ENCODE measurements at places on chromosomes 16 and 17.

DNA sequence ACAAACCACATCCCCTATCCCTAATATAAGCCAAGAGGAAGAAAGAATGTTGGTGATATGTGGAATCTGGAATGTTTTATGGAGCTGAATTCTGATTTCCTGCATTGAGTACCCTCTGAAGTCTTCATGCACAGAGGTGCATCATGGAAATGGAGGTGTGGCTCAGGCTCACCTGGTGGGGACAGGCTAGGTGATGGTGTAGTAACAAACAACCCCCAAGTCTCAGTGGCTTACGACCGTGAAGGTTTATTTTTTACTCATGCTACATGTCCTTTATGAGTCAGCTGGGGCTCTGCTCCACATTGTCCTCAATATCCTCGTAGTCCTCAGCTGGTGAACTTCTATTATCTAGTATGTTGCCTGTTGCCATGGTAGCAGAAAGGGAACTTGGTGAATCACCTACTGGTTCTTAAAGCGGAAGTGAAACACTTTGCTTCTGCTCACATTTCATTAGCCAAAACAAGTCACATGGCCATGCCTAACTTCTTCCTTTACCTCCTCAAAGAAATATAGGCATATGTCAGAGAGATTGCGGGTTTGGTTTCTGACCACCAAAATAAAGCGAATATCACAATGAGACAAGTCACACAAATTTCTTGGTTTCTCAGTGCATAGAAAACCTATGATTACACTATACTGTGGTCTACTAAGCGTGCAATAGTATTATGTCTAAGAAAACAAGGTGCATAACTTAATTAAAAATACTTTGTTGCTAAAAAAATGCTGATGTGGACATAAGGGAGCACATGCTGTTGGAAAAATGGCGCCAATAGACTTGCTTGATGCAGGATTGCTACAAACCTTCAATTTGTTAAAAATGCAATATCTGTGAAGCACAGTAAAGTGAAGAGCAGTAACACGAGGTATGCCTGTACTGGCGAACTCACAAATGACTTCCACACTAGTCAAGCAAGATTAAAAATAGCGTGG lies at the start of gene PMFBP1:
Gene PMFBP1 (minus strand): TSS at position 51 of the 930 bp plus-strand sequence. CDS start 947 bp downstream, outside the sequence.
- DNase-seq = peak; percentile 36

- DNase-seq = no peak
Measured at GRCh38 chr17:49928837-49929475, 40.0 kb upstream of the DLX4 start.

DNA sequence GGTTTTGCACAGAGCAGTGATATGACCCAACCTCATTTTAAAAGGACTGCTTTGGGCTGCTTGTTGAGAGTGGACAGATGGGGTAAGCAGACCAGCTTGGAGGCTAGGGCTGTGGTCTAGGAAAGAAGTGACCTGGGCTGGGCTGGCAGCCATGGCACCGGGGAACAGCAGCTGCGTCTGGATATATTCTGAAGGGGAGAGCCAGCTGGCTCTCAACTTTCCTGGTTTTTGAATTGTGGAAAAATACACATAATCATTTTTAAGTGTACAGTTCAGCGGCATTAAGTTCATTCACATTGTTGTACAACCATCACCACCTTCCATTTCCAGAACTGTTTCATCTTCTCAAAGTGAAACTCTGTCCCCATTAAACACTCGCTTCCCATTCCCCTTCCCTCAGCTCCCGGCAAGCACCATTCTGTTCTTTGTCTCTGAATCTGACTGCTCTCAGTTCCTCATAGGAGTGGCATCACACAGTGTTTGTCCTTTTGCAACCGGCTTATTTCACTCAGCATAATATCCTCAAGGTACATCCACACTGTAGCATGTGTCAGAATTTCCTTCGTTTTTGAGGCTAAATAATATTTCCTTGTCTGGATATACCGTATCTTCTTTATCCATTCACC lies 113.2 kb downstream of the SPECC1 start:
- DNase-seq = no peak

- no peak for DNase-seq
Measured at GRCh38 chr16:89100601-89101302, 7.1 kb downstream of the ACSF3 start.

DNA sequence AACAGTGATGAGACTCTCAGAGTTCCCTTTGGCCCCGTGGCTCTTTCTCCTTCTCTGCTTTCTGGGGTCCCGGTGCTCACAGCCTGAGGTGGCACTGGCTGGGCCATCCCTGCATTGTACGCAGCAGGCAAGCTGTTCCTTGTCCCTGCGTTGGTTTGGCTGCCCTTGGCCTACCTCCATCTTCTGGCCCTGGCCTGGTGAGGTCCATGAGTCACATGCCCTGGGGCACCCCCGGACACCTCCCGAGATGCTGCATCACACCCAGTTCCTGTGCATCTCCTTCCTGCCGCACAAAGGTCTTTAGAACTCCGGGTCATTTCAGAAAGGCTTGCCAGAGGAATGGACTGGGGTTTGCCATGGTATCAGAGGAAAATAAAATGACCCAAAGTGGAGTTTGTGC lies 9.5 kb downstream of the SULT1A2 start:
- no peak for DNase-seq

- DNase-seq = no peak
Measured at GRCh38 chr17:4186357-4186881, 43.4 kb downstream of the CYB5D2 start.

DNA sequence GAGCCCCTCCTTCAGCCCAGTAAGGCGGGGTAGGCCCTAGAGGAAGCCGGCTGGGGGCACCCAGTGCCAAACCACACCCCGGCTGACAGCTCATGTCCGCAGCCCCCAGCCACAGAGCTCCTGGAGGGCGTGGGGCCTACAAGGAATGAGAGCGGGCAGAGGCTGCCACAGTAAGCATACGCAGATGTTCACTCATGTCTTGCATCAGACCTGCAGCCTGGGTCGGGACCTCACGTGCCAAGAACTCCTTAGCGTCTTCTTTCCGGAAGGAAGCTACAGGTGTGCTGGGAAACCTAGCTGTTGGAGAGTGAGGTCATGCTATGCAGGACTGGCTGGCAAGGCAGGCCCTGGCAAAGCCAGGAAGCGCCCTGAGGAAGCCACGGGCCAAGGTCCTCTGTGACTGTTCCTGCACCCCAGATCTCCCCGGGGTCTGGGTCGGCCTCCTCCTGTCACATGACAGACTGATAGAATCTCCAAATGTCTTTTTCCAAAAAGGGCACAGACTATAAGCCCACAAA lies 1.6 kb downstream of the ZNF598 start:
- DNase-seq = no peak

Measured in GM23338 (cell line).